Spinal cord (tissue), 10 donors: ENCODE measurements at places on chromosomes 12 and 14.

DNA sequence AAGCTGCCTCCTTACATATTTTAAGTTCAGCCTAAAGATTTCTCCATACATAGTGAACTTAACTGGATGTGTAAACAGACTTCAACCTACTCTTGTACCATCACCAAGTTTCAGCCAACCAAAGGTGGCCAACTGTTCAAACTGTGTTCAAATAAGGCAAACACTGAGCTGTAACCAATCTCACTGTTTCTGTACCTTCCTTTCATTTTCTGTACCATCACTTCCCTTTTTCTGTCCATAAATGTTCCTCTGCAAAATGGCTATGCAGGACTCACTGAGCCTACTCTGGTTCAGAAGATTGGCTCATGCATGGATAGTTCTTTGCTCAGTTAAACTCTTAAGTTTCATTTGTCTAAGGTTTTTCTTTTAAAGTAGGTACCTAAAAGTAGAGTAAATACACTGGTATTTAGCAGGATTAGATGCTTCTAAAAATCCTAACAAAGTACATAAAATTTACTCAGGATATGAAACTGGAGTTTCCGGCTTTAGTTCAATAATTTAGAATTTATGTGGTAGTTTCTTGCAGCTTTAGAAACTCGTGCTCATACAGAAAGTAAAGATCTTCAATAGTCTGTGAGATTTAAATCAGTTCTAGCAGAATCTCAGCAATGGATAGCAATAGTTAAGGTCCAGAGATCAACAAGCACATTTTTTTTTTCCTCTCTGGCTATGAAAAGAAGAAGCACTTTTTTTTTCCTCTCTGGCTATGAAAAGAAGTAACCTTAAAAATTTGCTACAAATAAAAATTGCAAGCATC is 282.0 kb upstream of the PPFIA2 start:
- DNase-seq: no peak

GRCh38 chr14:106518054-106518943 is 991.9 kb downstream of the TMEM121 start:
- DNase-seq: no peak

DNA sequence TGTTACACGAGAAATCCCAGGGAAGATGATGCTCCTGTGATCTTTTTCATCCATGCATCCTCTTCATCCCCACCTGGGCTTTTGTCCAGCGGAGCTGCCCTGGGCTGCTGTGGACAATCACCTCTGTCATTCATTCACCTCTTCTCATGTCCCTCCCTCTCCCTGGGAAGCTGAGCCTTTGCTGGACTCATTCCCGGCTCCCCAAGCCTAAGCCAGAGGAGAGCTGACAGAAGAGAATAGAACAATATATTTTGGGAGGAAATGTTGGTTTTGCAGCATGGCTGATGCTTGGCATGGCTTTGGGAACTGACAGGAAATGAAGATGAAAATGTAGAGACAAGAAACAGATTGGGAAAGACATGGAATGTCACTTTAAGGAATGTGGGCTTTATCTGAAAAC is 177.4 kb downstream of the DICER1 start:
- peak; percentile 12 for DNase-seq

- no peak for DNase-seq
Measured at GRCh38 chr12:1680804-1681492, 9.9 kb upstream of the ADIPOR2 start.

GRCh38 chr12:3145546-3146310 is 68.5 kb downstream of the TSPAN9 start:
- DNase-seq: no peak

- DNase-seq: no peak
Measured at GRCh38 chr12:120978296-120979219, at the start of gene HNF1A. Gene HNF1A, plus strand, starts transcription at chr12:120978543. Its CDS starts 226 bp downstream, at chr12:120978769.

DNA sequence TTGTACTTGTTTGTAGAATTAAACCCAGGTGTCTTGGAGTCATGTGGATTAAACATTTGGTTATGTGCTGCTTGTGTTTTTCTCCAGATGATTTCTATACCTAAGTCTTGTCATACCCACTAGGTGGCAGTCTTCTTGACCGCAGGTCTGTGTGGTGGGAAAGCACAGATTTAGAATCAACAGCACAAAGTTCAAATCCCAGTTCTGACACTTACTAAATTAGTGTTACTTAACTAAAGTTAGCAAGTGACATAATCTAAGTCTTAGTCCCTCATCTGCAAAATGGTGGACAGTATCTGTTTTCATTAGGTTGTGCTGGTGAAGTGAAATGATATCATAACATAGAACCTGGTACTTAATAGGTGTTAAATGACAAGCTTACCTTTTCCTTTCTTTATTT is 151.0 kb upstream of the ARHGAP5 start:
- peak; percentile 51 for DNase-seq

- no peak for DNase-seq
Measured at GRCh38 chr14:55707365-55707804, 127.4 kb downstream of the KTN1 start.

DNA sequence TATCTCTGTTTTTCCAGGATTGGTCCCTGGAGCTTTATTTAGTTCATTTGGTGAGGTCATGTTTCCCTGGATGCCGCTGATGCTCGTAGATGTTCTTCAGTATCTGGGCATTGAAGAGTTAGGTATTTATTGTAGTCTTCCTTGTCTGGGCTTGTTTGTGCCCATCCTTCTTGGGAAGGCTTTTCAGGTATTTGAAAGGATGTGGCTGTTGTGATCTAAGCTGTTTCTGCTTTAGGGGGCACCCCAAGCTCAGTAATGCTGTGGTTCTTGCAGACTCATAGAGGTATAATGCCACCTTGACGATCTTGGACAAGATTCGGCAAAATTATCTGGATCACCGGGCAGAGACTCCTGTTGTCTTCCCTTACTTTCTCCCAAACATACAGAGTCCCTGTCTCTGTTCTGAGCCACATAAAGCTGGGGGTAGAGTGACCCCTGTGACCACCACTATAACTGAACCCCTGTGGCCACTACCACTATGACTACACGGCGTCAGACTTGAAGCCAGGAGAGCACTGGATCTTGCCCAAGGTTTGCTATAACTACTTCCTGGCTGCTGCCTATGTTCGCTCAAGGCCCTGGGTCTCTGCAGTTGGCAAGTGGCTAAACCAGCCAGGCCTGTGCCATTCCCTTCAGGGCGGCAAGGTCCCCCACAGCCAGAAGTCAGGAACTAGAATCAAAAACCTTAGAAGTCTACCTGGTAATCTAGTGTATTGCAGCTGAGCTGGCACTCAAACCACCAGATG is 40.9 kb downstream of the FGD4 start:
- no peak for DNase-seq

DNA sequence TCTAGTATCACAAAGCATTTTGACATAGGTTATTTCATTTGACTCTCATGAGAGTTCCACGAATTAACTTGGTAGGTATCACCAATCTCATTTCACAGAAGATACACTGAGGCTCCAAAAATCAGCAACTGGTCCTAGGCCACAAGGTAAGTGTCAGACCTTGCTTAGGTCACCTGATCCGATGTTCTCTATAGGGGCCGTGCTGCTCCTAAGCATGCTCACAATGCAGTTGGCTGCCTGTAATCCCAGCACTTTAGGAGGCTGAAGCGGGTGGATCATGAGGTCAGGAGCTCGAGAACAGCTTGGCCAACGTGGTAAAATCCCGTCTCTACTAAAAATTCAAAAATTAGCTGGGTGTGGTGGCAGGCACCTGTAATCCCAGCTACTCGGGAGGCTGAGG is 78.7 kb upstream of the FOXN3 start:
- no peak for DNase-seq

GRCh38 chr12:13241833-13242488 is 45.4 kb downstream of the EMP1 start:
- no peak for DNase-seq

- DNase-seq: no peak
Measured at GRCh38 chr12:129152351-129153104, 299.2 kb downstream of the GLT1D1 start.

DNA sequence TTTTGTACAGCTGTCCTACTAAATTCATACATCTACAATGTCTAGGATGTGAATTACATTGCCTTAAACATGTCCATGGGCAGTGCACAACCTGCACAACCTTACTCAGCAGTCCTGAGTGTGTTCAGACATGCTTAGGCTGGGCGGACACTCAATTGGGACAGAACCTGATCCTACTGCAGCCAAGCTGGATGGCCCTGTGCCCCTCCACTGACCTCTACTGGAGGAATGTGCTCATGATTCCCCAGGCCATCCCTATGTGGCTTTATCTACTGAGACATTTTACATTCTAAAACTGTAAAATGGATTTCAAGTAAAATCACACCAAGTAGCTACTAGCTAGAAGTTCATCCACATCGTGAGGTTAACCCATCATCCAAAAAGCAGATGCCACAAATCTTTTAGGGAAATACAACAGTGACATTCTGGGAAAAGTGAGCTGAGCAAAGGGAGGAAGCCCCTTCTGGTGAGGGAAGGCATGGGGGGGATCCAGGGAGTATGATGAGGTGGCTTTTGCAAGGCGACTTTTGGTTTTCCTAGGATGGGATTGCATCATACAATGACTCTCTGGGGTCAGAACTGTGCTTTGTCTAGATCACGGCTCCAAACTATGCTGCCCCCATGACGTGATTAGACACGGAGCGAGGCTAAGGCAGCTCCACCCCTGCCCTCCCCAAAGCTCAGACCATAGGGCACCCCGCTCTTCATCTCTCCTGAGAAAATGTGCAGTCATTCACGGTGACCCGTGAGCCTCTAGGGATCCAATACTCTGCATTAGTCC is 911.7 kb upstream of the TMEM132C start:
- no peak for DNase-seq

- no peak for DNase-seq
Measured at GRCh38 chr12:104063712-104064030, 660 bp upstream of the HCFC2 start.

DNA sequence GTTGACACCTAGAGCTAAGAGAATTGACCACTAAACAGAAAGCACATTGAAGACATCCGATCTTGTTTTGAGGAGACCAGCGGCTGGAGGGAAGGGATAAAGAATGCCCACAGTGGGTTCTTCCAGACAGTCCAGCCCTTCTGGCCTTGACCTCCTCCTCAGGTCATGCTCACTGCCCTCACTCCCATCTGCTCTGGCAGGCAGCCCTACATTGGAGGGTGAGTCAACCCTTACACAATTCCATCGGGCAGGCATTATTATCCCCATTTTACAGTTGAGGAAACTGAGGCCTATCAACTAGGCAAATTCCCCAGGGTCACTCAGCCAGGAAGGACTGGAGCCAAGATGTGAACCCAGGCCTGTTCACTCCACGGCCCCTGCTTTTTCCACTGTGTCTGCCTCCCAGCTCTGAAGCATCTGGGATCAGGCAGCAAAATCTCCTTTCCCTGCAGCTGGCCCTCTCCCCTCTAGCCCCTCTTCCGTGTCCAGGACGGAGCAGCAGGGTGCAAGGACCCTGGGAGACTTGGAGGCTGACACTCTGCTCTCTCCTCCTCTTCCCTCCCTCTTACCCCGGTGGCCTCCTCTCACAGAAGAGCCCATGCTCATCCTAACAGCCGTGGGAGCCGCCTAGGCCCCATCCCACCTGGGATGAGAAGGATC is 5.3 kb downstream of the SCNN1A start:
- no peak for DNase-seq

DNA sequence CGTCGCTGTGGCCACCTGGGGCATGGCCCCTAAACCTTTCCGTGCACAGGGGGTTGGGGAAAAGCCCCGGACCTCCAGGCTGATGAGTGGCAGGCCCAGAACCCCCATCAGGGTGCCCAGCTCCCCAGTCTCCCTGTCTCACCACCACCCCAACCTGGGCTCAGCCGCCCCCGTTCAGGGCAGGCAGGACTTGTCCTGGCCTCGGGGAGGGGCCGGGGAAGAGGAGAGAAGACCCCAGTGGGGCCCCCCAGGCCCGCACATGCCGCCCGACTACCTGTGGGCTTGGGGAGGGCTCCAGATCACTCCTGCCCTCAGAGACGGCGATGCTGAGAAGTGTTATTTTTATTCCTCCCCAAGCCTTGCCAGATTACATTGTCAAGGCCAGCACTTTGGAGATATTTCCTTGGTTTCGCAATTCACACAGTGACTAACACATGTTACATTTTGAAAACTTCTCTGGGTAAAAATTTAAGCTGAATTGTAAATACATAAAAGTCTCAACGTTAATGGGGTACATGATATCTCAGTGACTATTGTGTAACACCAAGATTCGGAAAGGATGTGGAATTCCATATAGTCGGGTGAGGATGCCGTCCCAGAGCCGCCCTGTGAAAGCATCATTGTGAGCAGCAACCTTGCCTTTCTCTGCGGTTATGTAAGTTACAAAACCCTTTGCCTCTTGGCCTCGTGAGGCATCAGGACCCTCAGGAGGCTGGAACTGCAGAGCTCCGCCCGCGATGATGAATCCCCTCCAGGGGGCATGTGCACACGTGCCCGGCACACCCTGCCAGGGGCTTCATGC is 85.6 kb upstream of the DIO3 start:
- no peak for DNase-seq

DNA sequence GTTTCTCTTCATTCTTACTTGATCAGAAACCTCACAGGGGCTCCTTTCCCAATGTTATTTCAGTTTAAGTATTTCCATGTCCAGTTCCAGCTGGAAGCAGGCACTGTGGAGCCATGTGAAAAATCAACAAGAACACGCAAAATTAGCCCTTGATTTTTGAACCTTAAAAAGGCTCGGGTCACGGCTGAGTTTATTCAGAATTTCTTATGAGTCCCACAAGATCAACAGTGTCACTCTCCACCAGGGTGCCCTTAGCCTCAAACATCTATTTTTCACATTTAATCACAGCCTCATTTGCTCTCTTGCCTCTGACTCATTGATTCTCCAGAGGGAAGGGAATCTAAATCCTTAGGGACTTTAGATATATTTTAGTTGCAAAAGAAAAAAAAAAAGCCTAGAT is 157.7 kb upstream of the AVPR1A start:
- DNase-seq: no peak

DNA sequence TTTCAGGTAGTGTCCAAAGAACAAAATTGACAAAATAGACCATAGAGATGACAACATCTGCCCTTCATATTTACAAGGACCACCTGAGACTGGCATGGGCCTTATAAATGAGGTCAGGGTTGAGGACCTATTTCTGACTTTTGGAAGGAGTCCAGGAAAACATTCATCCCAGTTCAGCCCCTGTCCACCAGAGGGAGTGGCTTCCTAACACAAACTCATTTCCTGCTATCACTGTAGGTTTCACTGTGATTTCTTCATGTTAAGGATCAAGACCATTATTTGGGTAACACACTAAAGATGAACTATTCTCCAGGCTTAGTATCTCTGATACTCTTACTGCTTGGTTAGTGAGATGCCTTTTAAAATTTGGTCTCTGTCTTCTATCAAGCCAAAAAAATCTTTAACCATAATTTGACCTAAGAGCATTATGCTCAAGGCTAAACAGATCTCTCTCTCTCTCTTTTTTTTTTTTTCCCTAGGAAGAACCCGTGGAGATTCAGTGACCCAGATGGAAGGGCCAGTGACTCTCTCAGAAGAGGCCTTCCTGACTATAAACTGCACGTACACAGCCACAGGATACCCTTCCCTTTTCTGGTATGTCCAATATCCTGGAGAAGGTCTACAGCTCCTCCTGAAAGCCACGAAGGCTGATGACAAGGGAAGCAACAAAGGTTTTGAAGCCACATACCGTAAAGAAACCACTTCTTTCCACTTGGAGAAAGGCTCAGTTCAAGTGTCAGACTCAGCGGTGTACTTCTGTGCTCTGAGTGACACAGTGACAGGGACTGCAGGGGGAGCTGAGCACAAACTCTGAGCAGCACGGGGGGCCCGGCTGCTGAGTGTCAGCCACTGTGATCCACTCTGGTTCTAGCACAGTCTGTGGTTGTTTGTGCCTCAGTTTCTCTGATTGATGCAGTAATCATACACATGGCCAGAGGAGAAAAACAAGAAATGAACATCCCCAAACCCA is 267.6 kb upstream of the OR4E1 start:
- DNase-seq: no peak
